ENCODE measurements at places on chromosomes 16 and 17.

GRCh38 chr17:19398301-19399181, 11.6 kb upstream of the MFAP4 start:
- DNase-seq, result no peak

DNA sequence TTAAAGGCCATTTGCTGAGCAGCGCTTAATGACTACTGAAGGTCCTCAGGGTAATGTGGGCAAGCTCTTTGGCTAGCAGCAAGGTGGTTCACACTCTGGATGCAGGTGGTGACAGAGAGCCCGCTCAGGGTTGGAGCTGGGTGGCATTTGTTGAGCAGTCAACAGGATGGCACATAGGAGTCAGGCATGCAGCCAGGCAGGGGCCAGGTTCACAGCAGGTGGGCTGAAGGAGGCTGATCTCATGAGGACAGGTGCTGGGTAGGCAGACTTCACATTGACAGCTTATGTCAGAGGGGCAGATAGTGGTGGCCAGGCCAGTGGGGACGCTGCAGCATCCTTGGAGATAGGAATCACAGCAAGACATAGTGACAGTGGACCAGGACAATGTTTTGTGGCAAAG, 4.5 kb downstream of the KRTAP3-1 start:
- no peak for DNase-seq

GRCh38 chr16:87263418-87264052, 53.7 kb downstream of the C16orf95 start:
- DNase-seq, result no peak

GRCh38 chr16:51845586-51846305, 694.7 kb upstream of the SALL1 start:
- no peak for DNase-seq

- DNase-seq, result no peak
These were observed 45.8 kb downstream of the IRF8 start for GRCh38 chr16:85944572-85945423.

- no peak for DNase-seq
These were observed 55.2 kb downstream of the CDH11 start for GRCh38 chr16:65066651-65067050.

GRCh38 chr16:50455288-50455845, 86.6 kb upstream of the BRD7 start:
- DNase-seq, result no peak

DNA sequence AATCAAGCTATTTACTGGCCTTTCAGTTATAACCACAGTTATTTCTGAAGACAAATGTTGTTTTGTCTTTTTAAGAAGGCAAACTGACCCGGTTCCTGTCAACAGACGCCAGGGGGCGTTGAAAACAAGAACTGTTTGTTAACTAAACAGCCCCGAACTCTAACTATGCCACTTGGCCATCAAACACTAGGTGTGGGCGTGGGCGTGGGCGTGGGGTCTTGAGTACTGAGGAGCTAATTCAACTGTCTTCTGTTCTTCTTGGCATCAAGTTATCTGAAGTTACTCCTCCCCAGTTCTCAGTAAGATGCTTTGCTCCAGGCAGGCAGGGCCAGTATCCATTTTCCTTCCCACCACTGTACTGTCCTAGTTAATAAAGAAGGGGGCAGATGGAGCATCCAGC, 63.3 kb upstream of the MTMR4 start:
- peak; percentile 39 for DNase-seq

DNA sequence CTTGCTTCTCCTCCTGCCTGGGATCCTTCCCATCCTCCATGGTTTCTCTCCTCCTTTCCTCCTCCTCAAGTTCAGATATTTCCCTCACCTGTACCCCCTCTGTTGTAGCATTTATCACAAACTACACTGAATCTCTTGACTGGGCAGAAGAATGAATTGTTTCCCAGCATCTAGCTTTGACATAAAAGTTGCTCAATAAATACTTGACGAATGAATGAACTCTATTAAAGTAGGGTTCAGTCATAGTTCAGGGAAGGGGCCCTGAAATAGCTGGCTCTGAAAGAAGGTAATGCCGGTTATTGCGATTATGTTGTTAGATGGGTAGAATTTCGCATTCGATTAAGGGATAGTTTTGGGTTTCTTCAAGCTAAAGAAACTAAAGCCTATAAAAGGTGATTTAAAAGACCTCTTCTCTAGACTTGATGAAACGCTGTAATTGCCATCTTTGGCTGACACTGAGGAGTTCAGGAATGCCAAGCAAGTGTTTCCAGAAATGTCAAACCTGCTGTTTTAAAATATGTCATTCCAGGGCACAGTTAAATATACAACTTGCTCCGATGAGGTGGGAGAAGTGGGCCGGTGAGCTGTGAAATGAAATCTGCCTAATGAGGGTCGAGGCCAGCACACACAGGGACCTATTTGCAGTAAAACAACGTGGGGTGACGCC, 1.0 kb upstream of the CPD start:
- DNase-seq, result no peak

DNA sequence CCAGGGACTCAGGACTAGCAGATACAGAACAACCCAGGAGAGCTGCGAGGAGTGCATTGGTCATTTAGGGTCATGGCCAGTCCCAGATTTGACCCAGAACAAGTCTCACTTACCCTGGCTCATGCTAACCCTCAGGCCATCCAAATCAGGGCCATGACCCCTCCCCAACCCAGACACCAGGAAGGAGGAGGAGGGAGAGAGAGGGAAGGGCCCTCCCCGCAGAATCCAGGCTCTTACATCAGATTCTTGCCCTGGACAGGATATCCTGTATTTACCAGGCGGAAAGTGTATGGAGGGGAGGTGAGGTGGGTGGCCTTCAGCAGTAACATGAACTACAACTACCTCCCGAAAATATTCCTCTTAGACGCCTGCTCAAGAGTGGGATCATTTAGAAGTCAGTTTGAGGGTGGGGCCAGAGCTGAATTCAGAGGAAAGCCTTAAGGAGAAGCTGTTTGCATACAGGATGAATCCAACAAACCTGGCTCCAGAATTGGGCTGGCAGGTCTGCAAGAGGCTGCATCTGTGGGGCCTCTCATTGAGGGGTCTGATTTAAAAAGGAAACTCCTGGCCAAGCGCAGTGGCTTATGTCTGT, 2.1 kb downstream of the VAT1 start:
- DNase-seq, result no peak

DNA sequence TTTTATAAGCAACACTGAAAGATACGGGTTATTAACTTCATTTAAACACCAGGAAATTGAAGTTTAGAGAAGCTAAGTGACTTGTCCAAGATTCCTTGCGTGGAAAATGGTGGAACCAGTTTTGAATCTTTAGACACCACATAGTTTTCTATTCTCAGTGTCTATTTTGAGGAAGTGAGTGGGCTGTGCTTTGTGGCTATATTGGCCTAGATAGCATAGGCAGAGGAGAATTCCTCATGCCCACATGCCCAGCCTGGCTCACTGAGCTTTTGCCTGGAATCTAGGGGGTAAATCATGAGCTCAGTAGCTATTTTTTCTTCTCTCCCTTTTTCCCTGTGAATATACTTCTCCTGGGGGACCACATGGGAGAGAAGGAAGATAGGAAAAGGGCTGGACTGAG, 431.3 kb downstream of the HS3ST3B1 start:
- no peak for DNase-seq

DNA sequence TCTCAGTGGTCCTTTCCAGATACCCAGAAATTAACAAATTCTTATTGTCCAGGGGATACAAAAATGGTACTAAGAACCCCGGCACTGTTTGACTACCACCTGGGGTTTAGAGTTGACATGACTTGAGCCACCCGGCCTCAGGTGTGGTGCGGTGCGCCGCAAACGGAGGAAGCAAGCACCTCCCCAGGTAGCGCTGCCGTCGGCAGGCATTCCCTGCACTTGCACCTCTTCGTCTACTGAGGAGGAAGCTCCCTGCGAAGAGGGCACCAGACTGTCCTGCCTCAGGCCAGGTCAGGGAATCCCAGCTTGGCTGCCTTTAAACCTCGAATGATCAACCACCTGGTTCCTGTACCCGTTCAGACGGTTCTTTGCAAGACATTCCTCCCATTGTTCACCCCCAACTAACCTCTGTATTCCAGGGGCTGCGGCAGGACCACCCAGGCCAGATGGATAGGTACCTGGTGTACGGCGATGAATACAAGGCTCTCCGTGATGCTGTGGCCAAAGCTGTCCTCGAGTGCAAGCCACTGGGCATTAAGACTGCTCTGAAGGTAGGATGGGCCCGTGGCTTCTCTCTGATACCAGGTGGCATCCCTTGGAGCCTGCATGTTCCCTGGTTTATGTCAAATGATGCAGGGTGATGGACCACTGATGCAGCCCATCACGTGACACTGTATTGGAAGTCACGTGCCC, 40.8 kb upstream of the ENDOV start:
- DNase-seq, result no peak

DNA sequence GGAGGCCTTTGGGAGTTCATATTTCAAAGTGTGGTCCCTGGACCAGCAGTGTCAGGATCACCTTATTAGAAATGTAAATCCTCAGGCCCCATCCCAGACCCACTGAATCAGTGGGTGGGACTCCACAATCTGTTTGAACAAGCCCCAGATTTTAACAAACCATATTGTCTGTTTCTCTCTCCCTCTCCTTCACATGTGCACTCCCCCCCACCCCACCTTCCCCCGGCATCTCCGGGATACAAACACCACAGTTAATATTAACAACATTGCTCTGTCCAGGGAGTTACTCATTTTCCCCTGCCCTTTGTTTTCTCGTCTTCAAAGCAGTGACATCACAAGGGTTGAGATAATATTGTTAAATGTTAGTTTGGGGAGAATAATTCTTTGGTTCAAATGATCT, 127.3 kb downstream of the KATNIP start:
- no peak for DNase-seq

DNA sequence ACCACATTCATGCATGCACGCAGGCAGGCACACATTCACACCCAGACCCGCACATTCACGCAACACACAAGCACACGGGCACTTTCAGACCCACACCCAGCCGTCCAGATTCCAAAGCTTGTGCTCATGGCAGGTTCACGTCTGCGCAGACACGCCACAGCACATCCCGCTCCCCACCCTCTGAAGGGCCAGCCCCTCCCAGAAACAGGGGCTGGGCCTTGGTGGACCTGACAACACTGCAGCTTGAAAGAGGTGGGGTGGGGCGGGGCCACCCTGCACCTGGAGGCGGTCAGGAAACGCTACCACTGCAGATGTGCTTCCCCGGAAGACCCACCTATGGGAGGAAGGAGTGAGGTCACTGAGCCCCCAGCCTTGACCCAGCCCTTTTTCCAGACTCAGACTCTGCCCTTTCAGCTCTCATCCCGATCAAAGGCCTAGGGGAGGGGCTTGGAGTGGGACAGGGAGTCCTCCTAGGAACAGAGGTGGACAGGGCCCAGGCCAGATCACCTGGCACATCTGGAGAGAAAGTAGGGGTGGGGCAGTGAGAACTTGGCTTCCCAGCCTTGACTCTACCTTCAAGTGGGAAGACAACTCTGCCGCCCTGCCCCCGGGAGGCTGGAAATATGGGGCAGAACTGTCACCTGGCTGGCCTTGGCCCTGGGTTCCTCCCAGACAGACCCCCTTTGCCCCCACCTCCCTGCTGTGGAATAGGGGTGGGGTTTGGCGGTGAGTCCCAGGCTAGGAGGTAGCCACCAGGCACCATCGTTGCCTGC, 11.0 kb downstream of the P3H4 start:
- DNase-seq, result peak; percentile 86

DNA sequence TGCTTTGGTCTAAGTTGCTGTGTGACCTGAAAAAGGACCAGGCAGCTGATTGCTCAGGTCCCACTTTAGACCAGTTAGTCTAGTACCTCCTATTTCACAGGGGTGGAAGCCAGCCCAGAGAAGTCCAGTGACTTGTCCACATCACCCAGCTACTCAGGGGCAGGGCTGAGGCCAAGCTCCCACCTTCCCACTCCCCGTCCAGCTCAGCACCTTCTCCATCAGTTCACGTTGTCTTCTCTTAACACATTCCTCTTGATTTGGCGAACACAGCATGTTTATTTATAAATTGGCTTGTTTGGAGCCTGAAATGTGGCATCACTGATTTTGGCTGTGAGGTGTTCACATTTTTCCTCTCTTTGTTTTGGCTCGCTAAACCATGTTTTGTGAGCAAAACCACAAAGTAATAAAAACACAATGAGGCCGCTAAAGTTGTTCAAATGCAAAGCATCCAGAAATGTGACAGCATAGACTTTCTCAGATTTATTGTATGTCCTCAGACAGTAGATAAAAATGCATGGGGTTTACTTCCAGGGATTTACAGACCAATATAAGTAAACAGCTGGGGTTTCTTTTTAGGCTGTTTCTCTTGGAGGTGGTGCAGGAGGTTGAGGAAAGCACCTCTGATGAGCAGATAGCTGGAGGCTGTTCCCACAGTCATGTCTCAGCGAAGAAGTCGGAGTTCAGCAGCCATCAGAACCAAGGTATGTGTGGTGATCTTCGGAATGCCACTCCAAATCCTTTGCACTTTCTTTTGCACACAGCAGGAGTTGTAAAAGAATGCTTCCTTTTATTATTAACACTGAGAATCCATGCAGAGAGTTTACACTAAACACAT, 88.4 kb downstream of the PLXDC1 start:
- peak; percentile 82 for DNase-seq

DNA sequence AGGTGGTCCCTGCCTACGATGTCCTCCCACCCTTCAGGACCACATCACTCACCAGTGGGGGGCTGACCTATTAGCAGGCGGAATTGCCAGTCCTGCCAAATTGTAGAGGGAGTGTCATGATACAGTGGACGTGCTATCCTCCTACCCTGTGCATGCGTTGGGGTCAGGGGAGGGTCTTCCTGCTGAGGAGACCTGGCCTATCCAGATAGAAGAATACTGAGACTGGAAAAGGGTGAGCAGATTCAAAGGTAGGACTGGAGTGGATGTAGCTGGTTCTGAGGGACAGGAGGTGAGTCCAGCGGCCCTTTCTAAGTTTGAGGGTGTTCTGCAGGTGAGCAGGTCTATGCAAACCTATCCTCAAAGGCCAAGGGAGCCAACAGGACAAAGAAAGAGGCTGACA, 8.0 kb downstream of the PRSS41 start:
- DNase-seq, result no peak

DNA sequence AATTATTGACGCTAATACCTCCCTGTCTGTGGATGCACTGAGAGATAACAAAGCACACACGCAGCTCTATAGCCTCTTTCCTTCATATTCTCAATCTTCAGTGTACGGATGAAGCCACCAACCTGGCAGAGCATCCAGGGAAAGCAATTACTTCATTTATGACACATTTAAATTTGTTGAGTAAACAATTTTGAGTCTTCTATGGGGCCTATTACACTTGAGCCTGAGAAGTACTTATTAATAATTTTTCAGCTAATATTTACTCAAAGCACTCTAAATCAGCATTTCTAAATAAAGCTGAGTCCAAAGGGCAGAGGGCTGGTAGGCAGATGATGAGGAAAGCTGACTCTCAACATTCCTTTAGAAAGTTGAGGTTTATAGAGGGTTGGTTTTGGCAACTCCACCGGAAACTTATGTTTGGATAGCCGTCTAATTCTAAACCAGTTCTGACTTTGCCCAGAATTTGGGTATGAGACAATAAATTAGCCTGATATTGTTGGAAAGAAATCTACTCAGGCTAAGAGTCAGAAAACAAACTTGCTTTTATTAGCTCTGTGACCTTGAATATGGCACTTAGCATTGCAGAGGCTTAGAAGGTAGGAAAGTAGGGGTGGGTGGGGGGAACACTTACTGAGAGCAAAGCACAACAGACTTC, 643.5 kb downstream of the CDH11 start:
- no peak for DNase-seq

All from T47D (cell line).